ENCODE measurements at places on chromosomes 2 and 18.

- no peak for DNase-seq
Measured at GRCh38 chr2:44663471-44664073, 277.9 kb upstream of the SIX3 start.

DNA sequence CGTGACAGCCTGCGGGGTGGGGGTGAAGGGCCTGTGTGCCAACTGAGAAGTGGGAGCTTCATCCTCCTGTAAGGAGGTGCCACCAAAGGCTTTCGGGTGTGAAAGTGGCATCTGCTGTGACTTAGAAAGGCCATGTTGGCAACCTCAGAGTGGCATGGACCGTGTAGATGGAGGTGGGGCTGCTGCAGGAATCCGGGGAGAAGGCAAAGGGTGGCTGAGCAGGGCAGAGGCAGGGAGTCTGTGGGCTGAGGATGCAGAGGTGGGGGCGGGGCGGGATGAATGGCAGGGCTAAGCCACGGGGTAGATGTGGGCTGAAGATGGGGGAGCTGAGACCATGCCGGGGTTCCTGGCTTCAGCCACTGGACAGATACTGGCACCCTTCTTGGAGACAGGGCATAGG is 28.2 kb downstream of the TOGARAM2 start:
- DNase-seq, result no peak

GRCh38 chr18:37383036-37383785 is 182.4 kb downstream of the CELF4 start:
- no peak for DNase-seq

DNA sequence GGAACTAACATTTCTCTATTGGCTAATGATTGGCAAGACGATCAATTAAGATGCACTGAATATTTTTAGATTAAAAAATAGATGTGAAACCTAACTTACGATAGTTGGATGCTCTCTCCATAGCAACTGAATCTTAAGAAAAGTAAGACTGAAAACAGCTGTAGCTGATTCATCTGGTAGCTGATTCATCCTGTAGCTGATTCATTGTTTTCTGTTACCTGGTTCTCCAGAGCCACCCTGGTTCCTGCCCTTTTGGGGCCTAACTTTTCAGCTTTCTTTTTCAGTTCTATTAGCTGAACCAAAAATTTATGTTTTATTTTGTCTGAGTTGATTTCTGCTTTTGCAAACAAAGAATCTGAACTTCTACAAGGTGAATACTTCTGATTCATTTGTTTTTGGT is 22.7 kb upstream of the SPR start:
- DNase-seq, result no peak

- no peak for DNase-seq
Measured at GRCh38 chr18:43876286-43876685, 599.0 kb upstream of the SYT4 start.

DNA sequence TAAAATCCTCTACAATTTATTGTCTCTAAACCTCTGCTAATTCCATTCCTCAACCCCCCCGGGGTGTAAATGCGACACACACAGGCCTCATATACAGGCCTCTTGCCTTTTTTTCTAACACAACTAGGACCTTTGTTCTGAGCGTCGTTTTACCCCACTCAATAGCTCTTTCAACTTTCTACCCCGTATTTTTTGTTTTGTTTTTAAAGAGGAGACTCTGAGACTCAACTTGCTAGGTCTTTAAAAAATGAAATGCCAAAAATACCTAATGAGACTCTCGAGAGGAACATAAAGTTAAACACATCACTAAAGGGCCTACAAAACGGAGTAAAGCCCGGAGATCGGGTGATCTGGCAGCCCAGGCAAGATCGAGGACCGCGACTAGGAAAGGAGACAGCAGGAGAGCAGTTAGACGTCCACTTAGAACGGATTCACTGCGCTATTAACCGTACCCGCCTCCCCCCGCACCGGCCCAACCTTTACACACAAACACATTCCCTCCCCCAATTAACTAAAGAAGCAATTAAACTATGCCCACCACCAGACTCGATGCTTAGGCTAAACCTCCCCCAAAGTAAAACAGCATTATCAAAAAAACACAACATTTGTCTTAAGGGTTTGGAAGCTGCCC is 1.7 kb downstream of the TRIP12 start:
- DNase-seq, result no peak

- no peak for DNase-seq
Measured at GRCh38 chr2:196380098-196380497, 208.7 kb upstream of the STK17B start.

GRCh38 chr2:112640800-112641675 is 4.7 kb upstream of the SLC20A1 start:
- DNase-seq, result no peak

GRCh38 chr2:185291035-185291647 is 447.5 kb upstream of the FSIP2 start:
- peak; percentile 18 for DNase-seq

DNA sequence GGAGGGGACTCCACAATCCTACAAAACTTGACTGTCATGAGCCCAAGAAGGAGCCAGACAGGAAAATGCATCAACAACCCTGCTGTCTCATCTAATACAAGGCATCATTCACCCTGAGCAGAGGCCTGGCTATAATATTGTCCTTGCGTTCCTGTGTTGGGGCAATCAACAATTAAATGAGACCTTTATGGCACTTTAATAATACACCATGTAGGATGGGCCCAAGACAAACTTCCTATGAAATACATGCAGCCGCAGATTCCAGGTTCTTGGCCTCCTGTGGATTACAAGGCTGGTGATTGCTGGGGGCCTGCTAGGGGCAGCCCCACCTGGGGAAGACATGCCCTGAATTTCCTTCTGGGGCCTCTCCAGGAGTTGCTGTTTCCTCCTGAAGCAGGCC is 82.8 kb upstream of the PPP1CB start:
- DNase-seq, result no peak

DNA sequence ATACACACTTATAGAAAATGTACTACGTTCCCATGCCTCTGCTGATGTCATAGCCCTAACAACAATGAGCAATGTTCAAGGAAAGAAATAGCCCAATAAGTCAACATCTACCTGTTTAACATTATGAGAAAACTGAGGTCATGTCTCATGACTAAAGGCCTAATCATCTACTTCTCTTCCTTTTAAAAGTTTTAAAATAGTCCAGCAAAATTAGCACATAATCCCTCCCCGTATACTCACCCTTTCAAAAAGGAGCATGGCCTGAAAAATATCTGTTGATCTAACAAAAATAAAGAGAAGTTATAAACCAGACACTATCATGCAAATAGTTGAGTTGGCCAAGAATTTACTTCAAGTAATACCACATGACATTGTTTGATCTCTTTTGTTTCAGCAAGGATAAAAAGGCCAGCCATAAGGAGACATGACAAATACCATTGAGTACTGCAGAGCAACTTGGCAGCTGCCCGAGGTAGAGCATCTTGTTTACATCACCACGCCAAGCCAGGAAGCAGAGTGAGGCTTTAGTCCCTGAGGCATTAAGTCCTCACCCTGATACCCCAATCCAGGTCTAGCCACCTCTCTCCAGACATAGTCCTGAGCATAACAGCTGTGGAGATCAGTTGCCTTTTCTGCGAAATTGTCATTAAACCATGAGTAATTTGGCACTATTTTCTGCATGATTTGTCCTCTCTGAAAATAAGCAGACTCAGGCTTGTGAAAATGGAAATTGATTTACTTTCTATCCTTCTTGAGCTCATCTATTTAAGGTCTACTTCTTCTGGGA is 137.4 kb upstream of the ETAA1 start:
- peak; percentile 93 for DNase-seq

DNA sequence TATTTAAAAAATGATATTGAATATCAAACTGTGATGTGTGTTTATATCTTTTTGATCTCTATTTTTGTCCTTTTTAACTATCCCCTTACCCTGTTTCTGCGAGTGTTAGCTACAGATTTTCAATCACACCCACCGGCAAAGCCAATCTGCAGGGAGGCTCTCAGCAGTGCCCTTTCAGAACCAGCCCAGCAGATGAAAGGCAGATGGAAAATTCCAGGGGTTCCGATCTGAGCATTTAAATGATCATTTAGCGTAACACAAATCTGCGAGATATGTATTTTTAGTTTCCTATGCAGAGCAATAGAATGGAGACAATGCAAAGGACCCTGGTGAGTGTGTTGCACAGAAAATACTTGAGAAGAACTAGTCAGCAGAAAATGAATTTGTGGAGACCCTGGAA is 2170.5 kb upstream of the PIK3C3 start:
- no peak for DNase-seq

- DNase-seq, result no peak
Measured at GRCh38 chr2:212991120-212991519, 160.3 kb downstream of the IKZF2 start.

DNA sequence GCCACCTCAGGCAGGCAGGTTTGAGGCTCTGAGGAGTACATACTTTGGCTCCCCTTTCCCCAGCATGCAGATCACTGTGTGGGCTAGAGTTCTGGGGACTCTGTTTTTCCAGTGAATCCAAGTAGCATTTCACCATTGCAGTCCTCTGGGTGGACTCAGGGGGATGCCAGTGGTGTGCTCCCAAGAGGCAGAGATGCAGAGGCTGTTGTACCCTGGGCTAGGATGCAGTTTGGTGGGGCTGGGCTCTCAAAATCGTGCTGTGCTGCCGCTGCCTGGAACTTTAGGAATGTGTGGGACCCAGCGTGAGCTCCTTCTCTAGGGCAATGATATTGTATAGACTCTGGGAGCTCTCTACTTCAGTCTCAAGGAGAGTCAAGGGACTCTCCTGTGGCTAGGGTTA is 104.9 kb downstream of the MYO3B start:
- no peak for DNase-seq

DNA sequence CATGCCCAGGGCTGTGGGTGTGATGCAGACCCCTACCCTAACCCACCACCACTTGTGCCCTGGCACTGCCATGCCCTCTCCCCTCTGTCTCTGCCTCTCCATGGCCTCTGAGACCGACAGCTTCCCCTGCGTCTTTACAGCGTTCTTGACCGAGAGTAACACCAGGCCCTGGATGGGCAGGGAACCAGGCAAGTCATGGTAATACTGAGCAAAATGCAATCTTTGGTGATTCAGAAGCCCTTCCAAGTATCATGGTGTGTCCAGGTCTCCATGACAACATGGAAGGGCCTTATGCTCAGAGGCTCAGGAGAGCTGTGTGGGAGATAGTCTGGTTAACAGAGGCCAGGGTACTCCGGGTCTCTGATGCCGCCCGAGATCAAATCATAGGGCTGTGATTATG is 176.1 kb downstream of the KLHL29 start:
- no peak for DNase-seq

GRCh38 chr18:8609659-8610458 is 622 bp downstream of the RAB12 start:
- DNase-seq, result no peak

DNA sequence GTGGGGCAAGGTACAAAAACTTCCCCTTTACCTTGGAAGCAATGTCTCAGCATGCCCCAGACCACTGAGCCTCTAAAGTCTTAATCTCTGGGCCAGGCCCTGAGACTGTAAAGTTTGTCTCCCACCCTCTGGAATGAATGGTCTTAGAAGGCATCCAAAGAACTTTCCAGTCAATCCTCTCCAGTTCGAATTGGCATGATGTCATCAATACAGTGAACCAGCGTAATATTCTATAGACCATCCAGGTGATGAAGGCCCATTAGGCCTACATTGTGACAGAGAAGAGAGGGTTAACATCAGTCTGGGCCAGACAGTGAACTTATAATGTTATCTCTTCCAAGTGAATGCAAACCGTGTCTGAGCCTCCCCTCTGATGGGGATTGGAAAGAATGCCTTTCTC is 11.2 kb downstream of the MAB21L4 start:
- no peak for DNase-seq

DNA sequence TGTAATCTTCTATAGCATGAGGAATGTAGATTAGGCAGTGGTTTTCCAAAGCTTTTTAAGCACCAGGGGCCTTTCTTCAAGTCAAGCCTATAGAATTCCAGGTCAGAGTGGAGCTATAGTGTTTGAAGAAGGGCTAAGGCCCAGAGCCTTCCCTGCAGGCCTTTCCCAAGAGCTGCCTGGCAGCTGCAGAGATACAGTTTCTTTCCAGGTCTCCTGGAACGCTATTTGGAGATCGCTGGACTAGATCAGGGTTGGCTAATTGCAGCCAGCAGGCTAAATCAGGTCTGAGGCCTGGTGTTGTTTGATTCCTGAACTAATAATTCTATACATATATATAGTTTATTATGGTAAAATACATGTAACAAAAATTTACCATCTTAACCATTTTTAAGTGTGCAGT is 319.0 kb upstream of the SPRED2 start:
- DNase-seq, result no peak

DNA sequence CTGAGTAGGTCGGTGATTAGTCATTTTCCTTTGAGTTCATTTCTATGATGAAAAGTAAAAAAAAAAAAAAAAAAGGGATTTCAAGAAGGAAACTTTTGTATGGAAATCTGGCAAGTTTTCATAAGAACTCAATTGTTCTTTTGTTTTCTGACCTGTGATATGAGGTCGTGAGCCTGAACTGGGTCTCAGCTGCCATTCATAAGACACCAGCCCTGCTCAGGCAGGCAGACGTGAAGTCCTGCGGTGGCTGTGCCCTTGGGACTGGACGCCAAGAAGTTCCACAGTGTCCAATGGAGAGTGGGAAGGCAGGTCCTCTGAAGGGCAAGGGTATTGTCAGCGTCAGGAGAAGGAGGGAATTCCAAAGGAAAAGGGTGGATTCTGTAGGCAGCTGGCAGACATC is 183.9 kb downstream of the NCK2 start:
- no peak for DNase-seq

GRCh38 chr2:49278141-49278540 is 123.8 kb upstream of the FSHR start:
- DNase-seq, result no peak

GRCh38 chr2:233075141-233075965 is 15.2 kb downstream of the INPP5D start:
- DNase-seq, result no peak

- DNase-seq, result peak; percentile 56
Measured at GRCh38 chr2:215746887-215747615, 266.3 kb downstream of the MREG start.

Measured in epithelial cell of prostate (primary cell).